Osteocyte (in vitro differentiated cells): ENCODE measurements at places on chromosomes 13 and 19. TPM values are rescaled to one million over a fixed set of nuclear protein-coding genes. Genes with fewer than 3 reads are reported as not detected.

Gene CD22
- total RNA-seq = not detected in 2 replicates

- no peak for DNase-seq
Observed at GRCh38 chr13:76036176-76036575, 400.0 kb downstream of the LMO7 start.

GRCh38 chr13:48892053-48892687 is 83.5 kb upstream of the FNDC3A start:
- no peak for DNase-seq

DNA sequence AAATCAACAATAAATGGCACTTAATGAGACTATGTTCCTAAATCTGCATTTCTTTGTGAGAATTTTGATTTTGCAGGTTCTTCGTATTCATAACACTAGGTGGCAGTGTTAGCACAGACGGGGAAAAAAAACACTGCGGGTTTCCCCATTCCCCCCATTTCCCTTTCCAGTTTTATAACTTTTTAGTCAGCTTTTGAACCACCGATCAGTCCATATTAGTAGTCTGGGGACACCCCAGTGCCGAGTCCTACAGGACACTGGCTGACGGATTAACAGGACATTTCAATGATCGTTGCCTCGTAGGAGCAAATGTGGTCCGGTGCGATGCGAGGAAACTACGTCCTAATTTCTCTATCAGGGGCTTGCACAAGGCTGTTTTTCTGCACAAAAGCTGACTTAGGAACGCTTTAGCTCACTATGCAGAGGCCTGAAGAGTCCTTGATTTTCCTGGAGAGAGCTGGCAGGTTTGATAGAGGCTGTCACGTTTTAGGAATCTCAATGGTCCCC is 234.3 kb downstream of the LMO7 start:
- DNase-seq = no peak

GRCh38 chr13:80010286-80010831 is 330.6 kb downstream of the SPRY2 start:
- no peak for DNase-seq

DNA sequence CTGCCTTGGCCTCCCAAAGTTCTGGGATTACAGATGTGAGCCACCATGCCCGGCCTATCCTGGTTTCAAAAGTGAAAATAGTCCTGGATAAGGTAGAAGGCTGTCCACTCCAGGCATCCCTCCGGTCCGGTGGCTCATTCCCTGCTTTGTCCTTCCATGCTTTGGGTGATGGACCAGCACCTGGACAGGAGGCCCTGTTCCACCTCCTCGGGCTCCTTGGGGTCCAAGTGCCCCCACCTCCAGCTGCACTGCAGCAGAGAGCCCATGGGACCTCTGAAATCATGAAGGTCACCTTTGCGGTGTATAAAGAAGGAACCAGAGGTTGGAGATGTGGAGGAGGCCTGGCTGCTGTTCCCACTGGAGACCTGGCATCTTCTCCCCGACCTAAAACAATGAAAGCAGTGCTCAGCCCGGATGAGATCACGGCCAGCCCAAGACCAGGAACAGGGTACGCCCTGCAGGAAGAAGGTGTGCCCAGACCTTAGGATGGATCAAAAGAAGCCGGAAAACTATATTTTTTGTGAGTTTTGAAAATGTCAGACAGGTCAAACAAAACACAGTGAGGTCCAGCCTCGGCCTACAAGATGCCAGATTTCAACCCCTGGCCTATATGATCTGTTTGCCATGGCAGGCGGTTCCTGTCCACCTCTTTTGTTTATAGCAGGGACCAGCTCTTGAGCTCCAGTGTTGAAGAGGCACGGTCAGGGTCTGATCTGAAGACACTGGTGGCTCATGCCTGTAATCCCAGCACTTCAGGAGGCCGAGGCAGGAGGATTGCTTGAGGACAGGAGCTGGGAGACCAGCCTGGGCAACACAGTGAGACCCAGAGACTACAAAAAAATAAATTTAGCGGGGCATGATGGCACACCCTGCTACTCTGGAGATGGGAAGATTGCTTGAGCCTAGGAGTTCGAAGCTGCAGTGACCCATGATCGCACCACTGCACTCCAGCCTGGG is 5.8 kb downstream of the LSR start:
- DNase-seq = peak; percentile 77

DNA sequence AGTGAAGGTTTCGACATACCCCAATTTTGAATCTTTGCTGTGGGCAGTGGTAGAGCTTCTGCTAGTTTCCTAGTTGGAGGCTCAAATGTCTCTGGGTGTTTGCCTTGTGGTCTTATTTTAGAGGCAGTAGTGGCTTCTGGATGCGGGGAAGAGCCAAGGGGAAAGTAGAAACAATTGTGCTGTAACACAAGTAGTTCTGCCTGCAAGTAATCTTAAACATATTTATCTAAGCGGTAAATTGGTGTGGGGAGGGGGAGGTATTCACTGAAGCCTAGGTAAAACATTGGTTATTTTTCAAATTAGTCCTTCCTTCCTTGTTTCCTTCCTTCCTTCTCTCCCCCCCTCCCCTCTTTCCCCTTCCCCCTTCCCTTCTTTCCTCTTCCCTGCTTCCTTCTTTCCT is at the start of gene PCDH20:
Gene PCDH20, minus strand, starts transcription at position 101 of the 400 bp plus-strand sequence. CDS start 691 bp downstream, outside the sequence.
- DNase-seq = no peak

Gene TMEM190
- total RNA-seq = not detected in 2 replicates

Gene SLC17A7
- 0.34 and 0.54 TPM in 2 replicates for total RNA-seq

GRCh38 chr13:100229603-100230002 is 140.7 kb downstream of the PCCA start:
- no peak for DNase-seq

GRCh38 chr19:33468361-33469170 is 53.0 kb downstream of the PEPD start:
- peak; percentile 75 for DNase-seq

DNA sequence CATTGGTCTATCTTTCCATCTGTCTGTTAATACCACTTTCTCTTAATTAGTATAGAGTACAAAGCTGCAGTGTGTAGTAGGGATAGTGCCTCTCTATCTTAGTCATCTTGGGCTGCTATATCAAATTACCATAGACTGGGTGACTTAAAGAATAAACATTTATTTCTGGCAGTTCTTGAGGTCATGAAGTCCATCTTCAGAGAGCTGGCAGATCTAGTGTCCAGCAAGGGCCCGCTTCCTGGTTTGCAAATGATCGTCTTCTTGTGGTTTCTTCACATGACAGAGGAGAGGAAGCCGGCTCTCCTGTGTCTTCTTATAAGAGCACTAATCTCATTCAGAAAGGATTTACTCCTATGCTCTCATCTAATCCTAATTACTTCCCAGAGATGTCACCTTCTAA is 6.1 kb downstream of the ZNF700 start:
- no peak for DNase-seq

- DNase-seq = no peak
Observed at GRCh38 chr13:19927117-19927748, 31.3 kb upstream of the ZMYM2 start.

DNA sequence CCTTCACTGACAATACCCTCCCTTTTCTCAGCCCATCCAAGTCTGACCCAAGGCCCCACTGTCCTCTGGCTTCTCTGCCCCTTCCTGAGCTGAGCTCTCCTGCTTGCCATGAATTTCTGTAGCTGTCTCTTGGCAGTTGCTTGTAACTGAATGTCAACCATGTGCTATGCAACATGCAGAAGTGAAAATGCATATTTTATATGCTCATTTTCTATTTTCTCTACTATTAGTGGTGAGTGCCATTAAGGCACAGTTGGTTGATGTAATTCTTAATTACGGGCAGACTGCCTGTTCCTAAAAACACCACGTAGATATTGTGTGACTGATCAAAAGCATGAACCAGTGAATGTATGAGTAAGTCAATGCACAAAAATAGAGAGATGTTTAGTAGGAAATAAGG is 29.6 kb downstream of the TNFSF11 start:
- no peak for DNase-seq

DNA sequence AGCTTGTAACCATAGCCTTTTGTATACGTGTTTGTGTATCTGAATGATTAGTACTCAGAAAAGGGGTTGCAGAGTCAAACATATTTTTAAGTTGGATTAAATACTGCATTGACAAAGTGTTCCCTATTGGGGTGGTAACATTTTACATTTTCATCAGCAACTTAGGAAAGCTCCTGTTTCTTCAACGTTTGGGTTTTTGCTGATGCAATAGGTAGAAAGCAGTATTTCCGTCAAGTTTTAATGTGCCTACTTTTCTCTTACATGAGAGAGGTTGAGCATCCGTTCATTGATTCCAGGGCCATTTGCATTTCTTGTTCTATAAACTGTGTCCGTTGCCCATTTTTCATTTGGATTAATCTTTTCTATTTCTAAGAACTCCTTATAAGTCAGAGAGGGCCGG is 56.2 kb downstream of the SKA3 start:
- DNase-seq = no peak

DNA sequence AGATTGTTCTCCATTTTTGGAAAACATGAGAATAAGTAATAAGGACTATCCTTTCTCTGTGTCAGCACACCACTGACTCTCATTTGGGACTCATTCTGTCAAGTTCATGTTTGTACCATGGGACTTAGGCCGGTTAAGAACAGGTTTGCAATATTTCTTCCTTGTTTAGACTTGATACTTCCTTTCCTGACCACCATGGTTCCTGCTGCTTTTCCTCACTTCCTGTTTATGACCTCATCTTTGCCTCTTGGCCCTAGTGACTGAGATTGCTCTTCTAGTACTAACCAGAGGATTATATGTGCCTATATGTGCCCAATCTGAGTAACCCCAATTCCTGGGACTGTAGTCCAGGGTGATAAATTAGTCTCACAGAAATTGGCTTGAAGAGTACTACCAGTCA is 32.5 kb upstream of the NDFIP2 start:
- no peak for DNase-seq

Gene IFI30
- not detected in 2 replicates for total RNA-seq

- no peak for DNase-seq
Observed at GRCh38 chr13:44374348-44374712, 706 bp downstream of the SERP2 start.

DNA sequence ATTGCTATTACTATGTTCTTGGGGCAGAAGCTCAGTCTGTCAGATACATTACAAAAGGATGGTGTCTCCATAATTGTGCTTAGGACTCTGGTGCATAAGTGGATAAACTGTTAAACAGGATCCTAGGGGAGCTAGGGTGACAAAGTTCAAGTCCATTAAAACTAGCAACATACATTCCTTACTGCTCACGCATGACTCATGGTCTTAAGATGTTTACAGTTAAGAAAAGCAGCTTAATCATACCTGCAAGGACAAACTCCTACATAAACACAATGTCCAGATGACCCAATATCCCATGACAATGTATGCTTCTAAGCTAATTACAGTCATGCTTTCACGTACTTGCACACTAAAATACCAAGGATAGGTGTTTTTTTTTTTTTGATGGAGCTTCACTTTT is 3.5 kb upstream of the ZNF701 start:
- DNase-seq = no peak

DNA sequence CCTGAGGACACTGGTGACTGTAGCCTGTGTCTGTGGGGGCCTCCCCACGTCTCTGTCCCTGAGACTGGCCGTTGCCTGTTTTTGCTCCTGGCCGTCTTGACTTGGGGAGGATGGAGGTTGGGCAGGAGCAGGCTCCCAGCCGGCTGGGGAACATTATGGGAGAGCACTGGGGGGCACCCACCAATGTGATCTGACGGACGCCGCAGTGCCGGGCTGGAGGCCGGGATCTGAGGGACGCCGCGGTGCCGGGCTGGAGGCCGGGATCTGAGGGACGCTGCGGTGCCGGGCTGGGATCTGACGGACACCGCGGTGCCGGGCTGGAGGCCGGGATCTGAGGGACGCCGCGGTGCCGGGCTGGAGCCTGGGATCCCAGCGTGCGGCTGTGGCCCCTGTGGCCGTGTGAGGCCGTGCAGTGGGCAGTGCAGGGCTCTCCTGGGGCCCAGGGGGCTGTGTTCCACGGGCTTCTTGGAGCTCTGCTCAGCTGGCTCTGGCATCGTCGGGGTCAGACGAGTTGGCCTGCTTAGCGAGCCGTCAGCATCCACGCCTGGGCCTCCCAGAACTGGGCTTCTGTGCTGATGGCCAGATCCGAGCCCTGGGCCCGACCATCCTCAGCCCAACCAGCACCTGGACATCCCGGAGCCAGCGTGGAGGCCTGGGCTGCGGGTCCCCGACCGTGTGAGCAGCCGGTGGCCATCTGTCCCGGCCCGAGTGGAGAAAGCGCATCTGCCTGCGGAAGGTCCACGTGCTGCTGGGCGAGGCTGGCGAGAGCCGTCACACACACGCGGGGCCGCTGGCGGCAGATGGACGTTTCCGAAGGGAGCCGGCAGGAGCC is 45.8 kb downstream of the GAS6 start:
- no peak for DNase-seq

DNA sequence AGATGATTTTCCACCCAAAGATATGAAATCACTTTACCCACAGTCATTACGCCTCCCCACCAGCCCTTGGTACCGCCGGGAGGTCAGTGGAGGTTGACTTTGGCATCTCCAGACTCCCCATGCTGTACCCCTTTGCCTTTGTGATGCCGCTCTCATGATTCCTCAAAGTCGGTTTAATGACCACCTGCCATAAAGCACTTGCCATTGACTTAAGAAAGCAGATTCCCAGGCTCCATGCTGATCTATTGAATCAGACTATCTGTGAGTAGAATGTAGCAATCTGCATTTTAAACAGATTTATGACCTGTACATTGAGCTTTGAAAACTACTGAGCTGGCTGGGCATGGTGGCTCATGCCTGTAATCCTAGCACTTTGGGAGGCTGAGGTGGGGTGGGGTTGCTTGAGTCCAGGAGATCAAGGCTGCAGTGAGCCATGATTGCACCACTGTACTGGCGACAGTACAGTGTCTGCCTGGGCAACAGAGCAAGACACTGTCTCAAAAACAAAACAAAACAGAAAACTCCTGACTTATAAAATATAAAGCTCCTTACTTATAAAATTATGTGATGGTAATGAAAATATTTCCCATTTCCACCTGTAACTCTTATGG is 235.2 kb downstream of the KLF5 start:
- no peak for DNase-seq

- DNase-seq = no peak
Observed at GRCh38 chr13:41938918-41939317, 22.0 kb downstream of the VWA8 start.

Gene KDELR1
- total RNA-seq = 267 and 275 TPM in 2 replicates

- DNase-seq = no peak
Observed at GRCh38 chr13:114235697-114236096, 1.0 kb downstream of the CDC16 start.

- DNase-seq = peak; percentile 57
Observed at GRCh38 chr19:23698711-23699520, 11.9 kb upstream of the ZNF675 start.

DNA sequence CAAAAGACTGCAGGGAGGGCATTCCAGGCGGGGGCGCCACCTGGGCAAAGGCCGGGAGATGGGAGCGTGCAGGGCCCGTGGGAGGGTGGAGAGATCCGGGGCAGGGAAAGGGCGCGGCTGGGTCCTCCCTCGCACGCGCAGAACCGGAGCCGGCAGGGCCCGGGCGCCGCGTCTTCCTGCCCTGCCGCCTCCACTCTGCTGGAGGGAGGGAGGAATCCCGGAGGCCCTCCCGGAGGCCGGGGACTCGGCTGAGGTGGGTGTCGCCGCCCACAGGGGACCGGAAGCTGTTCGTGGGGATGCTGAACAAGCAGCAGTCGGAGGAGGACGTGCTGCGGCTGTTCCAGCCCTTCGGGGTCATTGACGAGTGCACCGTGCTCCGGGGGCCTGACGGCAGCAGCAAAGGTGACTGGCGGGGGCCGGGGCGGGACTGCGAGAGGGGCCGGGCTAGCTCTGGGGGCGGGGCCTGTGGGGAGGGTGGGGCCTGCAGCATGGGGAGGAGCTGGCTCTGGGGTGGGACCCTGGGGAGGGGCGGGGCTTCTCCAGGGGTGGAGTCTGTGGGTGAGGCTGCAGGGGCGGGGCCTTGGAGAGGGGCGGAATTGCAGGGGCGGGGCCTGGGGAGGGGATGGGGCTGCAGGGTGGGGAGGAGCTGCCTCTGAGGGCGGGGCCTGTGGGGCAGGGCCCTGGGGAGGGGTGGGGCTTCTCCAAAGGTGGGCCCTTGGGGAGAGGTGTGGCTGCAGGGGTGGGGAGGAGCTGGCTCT is 51.3 kb downstream of the CELF5 start:
- DNase-seq = peak; percentile 89
